ENCODE measurements at places on chromosomes 1 and 21.
A peak's percentile ranks its signal among the peaks of the same experiment; 100 is the strongest.

DNA sequence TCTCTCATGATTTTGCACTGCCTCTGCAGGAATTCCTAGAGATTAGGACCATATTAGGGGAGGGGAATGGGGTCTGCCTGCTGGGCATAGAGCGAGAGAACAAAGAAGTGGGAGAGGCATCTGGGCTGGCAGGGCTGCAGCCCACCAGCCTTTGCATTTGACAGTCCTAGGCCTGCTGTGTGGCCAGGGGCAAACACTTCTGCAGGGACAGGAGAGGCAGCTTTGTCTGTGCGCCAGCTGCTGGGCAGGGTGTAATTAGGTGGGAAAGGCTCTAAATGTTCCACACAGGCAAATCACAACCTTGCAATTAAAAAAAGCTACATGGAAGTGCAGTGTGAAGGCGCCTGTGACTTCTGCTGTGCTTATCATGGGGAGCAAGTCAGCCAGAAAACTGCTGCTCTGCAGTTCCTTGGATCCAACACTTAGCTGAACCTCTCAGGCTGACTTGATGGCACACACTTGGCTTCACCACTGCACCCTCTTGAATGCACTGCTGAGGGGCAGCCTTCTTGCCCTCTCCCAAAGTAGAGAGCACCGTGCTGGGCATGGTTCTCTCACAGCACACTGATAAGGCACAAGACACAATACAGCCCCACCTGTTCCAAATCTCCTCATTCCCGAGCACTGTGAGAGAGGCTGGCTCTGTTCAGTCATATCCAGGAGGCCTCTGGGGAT lies 73.6 kb upstream of the TLR5 start:
- no peak for ATAC-seq

DNA sequence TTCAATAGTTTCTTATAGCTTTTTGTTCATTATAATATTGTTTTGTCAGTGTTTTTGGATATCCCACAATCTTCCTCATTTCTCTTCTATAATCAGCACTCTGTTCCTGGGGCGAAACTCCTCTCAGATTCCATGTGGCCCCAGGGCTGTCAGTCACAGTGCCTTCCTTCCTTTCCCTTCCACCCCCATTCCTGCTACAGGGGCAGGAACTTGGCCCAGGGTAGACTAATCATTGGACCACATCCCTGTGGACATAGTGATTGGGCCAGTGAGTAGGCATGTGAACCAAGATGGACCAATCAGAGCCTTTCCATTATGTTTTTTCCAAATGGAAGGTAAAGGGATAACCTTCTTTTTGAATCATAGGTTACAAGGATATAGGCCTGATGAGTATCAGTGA lies 78.3 kb downstream of the PGM1 start:
- no peak for ATAC-seq

- peak; percentile 17 for ATAC-seq
Observed at GRCh38 chr1:156496211-156496761, 4.3 kb downstream of the MEF2D start.

DNA sequence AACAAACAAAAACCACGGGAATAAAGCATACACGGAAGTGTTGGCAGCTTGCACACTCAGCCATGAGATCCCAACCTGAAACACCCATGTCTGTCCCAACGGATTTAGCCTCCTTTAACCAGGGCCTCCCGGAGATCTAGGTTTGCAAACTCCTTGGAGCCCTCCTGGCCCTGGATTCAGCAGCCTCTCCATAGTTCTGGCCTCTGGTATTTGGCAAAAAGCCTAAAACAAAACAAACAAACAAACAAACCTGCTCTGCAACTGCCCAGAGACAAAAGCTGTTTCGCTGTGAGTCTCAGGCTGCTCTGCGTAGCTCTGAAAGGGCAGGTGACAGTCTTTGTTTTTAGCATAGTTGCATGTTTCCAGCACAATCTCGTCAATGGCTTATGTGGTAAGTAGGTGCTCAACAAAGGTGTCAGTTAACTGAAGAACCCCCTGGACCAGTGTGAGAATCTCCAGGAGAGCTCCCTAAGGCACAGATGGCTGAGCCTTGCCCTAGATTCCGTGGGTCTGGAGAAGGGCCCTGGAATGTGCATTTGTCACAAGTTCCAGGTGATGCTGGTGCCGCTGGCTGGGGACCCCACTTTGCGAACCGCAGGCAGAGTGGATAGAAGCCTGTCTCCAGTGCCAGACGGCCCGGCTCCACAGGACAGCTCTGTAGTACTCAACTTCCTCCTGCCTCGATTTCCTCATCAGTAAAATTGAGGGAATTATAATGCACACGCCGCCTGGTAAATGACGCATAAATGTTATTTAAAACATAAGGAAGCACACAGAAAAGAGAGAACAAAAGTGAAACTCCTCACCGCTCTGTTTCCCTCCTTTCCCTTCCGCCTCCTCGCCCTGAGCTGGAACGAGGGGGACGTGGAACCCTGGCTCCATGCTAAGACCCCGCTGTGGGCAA lies 86.2 kb downstream of the RIPK4 start:
- no peak for ATAC-seq

- no peak for ATAC-seq
Observed at GRCh38 chr1:177809819-177810218, 160.0 kb downstream of the SEC16B start.

DNA sequence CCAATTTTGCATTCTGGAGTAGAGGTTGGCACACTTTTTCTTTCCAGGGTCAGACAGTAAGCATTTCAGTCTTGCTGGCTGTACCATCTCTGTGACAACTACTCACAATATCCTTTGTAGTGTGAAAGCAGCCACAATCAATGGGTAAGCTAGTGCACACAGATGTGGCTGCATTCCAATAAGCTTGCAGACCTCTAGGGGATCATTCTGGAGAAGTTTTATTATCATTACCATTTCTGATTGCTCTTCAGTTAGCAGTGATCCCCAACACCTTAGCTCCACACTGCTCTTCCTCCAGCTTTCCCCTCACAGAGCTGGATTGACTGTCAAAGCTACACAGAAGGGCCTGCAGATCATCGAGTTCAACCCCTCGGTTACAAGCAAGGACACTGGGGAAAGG lies 9.1 kb downstream of the RXRG start:
- ATAC-seq: no peak

GRCh38 chr1:78950826-78951225 lies 55.7 kb downstream of the ADGRL4 start:
- ATAC-seq: no peak

DNA sequence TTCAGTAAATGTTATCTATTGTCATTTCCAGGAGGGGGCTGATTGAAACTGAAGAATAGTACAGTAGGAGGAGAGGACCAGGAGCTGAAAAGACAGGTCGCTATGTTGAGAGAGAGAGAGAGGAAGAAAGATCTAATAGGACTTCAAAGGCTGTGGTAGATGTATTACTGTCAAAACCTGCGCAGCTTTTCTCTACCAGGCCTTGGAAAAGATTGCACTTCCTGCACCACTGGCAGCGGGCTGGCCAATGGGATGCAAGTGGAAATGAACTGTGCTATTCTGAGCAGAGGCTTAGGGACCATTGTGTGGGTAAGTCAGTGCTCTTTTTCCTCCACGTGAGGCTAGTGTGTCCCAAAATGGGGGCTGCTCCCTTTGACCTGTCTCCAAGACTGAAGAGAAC lies 47.1 kb downstream of the MDM4 start:
- ATAC-seq: peak; percentile 12

DNA sequence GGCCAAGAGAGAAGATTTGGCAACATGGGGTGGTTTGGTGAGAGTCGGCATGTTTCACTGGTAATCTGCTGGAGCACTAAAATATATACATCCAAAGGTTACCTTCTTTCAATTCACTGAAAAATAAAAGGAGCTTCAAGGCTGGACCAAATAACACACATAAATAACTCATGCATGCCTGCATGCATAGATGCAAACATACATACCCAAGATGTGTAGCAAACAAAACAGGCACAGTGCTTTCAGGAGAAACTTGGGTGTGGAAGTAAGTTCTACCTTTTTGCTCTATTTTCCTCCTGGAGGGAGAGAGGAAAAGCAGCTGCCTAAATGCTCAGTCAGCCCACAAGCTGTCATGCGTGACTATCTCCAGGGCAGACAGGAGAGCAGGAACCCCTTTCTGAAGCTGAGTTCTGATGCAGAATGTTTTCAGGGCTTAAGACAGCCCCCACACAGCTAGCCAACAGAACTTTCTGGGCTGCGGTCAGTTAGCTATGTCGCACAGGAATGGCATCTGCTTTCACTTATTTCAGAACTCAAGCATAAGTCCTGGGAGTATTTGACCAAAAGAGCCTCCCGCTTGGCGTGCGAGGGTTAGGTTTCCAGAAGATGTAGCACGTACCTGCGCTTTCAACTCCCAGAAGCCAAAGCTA lies 166.2 kb downstream of the TOMM20 start:
- ATAC-seq: peak; percentile 55

DNA sequence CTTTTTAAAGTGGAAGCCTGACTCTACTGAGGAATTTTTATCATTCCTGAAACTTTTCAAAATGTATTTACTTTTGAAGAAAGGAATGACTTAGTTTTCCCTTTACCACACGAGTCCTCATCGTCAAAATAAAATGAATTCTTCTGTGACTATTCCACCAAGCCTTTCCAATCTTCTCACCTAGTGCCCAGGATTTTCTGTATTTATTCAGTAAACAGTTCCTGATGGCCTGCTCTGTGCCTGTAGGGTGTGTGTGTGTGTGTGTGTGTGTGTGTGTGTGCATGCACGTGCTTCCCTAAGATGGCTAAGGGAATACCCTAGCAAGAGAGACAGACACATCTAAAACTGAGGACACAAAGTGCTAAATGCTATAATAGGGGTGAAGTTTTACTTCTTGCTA lies 395.0 kb upstream of the USP24 start:
- no peak for ATAC-seq

GRCh38 chr1:32884726-32885125 lies 1.6 kb upstream of the HPCA start:
- ATAC-seq: no peak

GRCh38 chr1:100903777-100904176 lies 7.9 kb downstream of the SLC30A7 start:
- ATAC-seq: no peak

DNA sequence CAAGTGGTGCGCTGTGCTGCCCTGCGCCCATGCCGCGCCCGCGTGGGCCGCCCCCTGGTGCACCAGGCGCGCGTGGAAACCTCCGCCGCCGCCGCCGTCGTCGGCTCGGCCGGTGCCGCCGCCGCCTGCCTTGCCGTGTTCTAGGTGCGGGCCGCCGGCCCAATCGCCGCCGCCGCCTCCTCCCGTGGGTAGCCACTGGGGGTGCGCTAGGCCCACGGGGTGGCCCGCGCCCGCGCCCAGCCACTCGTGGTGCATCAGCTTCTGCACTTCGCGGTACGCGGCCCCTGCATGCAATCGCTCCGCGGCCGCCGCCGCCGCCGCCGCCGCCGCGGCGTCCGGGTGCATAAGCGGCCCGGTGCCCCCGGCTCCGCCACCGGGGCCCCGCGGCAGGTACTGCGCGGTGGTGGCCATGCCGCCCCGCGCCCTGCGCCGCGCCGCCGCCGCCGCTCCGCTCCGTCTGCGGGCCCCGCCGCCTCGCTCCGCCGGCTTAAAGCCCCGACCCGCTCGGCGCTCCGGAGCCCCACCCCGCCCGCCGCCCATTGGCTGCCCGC lies at the start of gene POU3F1:
TSS of gene POU3F1 (minus strand) at position 461 of the 551 bp plus-strand sequence. CDS start at position 411, 50 bp downstream.
- ATAC-seq: peak; percentile 86

DNA sequence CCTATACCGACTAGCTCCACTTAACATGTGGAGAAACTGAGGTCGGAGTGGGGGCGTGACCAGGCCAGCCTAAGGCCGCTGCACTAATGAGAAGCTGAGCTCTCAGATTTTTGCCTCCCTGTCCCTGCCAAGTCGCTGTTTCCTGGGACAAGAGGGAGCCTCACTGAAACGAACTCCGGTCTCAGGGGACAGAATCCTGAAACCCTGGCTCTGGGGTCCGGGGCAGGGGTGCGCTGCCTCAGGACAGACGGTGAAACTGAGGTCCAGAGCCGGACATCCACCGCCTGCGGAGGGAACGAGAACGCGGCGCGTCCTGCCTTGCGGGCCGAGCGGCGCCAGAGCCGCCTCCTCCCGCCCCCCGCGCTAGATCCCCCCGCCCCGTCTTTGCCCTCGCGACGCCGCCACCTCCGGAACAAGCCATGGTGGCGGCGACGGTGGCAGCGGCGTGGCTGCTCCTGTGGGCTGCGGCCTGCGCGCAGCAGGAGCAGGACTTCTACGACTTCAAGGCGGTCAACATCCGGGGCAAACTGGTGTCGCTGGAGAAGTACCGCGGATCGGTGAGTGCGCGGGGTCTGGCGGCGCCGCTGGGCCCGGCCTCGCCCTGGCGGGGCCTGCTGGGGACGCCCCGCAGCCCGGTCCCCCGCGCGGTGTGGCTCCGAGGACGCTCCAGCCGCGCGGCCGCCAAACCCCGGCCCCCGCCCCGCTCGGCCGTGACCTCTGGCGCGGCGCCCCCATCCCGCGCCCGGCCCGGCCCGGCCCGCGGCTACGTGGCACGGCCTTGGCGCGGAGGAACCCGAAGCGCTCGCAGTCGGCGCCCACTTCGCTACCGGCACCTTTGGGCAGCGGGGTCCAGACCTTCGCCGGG lies at the start of gene GPX7:
TSS of gene GPX7 (plus strand) at position 381 of the 865 bp plus-strand sequence. CDS start at position 420, 39 bp downstream.
- peak; percentile 75 for ATAC-seq

DNA sequence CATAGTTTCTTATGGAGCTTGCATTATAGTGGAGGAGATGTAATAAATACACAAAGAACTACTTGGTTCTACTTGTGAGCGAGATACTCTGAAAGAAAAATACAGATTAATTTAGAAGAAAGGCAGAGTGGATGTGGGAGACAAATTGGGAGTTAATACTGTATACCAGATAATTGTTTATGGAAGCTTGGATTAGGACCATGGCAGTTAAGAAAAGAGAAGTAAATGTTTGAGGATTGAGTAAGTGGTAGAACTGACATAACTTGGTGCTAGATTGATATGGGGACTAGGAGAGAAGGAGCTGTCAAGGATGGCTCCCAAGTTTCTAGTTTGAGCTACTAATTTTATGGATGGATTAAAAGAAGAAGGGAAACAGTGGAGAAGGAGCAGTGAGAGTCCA lies 47.3 kb downstream of the INKA2 start:
- ATAC-seq: no peak

GRCh38 chr1:119595606-119596005 lies 52.5 kb downstream of the ZNF697 start:
- no peak for ATAC-seq

- ATAC-seq: no peak
Observed at GRCh38 chr21:36949171-36950141, 17.0 kb downstream of the HLCS start.

DNA sequence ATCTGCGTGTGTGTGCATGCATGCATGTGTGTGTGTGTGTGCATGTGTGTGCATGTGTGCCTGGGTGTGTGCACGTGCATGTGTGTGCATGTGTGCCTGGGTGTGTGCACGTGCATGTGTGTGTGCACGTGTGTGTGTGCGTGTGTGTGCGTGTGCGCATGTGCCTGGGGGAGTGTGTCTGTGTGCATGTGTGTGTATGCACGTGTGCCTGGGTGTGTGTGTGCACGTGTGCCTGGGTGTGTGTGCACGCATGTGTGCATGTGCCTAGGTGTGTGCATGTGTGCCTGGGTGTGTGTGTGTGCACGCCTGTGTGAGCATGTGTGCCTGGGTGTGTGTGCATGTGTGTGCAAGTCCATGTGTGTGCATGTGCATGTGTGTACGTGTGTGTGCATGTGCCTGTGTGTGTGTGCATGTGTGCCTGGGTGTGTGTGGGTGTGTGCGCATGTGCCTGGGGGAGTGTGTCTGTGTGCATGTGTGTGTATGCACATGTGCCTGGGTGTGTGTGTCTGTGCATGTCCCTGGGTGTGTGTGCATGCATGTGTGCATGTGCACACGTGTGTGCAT lies 29.3 kb upstream of the COL6A2 start:
- no peak for ATAC-seq

- ATAC-seq: peak; percentile 81
Observed at GRCh38 chr21:15015622-15016471, 49.0 kb downstream of the NRIP1 start.
